Stimulated activated CD8-positive, alpha-beta memory T cell treated with anti-CD3 and anti-CD28 coated beads, Interleukin-15, amount 100 ng/mL, for 1 hour (primary cell): ENCODE measurements at places on chromosomes 6 and 20.

- DNase-seq = no peak
Measured at GRCh38 chr6:31792761-31793171, 2.8 kb downstream of the VARS1 start.

DNA sequence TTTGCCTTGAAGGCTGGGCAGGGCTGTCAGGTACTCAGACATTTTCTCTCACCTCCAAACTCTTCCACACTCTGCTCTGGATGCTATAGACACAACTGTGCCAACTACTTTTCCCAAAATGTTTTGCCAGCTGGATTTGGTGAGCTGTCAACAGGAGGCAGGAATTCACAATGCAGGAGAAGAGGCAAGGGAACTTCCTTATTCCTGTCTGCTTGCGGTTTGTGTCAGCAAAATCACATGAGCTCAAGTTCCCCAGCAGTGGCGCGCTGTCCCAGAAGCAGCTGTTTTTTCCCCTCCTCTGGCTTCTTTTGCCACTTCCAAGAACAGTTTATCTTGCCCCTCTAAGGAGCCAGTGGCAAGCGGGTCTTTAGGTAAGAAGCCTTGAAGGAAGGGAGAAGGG is 608.2 kb downstream of the PRKN start:
- no peak for DNase-seq

DNA sequence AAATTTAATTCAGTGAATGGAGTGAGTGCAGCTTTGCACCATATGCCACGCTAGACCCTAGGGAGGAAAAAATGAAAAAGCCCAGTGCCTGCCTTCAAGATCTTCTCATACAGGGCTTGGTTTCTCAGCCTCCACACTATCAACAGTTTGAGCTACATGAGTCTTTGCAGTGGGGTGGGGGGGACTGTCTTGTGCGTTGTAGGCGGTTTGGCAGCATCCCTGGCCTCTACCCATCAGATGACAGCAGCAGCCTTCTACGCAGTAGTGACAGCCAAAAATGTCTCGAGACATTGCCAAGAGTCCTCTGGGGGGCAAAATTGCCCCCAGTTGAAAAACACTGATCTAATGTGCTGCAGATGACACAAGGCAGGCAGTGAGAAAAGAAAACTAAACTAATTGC is 6.2 kb downstream of the CDH22 start:
- DNase-seq = no peak

DNA sequence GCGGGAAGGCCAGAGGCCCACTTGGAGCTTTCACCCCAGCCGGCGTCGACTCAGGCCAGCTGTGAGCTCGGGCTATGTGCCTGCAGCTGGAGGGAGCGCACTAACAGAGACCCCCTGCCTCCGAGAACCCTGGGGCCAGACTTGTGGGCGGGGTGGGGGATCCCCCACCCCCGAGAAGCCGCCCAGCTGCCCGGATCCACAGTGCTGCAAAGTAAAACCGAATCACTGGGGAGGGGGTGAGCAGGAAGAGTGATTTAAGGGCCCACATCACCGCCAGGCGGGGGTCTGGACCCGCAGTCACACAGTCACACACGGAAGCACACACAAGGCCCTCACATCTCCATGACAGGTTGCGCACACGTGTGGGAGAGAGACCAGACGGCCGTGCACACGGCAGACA is 48.7 kb downstream of the KCNQ2 start:
- DNase-seq = no peak

DNA sequence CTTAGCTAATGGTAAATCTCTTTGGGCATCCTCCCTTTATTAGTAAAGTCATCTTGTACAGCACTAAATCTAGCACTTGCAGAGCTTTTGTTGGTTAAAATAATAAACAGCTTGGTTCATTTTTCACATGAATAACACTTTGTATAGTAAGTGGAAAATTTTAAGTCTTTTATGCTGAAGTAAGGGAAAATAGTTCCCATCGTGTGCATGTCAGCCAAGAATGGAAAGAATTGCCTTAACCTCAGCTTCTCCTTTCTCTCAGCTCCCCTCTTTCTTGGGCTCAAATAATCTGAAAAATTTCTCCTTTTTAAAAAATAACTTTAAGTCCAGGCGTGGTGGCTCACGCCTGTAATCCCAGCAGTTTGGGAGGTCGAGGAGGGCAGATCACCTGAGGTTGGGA is 16.6 kb downstream of the SNRPC start:
- DNase-seq = no peak

- no peak for DNase-seq
Measured at GRCh38 chr20:31605902-31606803, 1.1 kb downstream of the ID1 start.

DNA sequence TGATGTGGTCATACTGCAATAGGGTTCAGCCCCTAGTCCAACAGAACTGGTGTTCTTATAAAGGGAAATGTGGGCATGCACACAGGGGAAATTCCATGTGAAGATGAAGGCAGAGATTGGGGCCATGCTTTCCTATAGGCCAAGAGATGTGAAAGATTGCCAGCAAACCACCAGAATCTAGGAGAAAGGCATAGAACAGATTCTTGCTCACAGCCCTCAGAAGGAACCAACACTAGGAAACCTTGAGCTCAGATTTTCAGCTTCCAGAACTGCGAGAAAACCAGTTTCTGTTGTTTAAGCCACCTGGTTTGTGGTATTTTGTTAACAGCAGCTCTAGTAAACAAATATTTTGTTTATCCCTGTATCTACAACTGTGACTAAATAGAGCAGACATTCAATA is 197.6 kb upstream of the CITED2 start:
- no peak for DNase-seq

DNA sequence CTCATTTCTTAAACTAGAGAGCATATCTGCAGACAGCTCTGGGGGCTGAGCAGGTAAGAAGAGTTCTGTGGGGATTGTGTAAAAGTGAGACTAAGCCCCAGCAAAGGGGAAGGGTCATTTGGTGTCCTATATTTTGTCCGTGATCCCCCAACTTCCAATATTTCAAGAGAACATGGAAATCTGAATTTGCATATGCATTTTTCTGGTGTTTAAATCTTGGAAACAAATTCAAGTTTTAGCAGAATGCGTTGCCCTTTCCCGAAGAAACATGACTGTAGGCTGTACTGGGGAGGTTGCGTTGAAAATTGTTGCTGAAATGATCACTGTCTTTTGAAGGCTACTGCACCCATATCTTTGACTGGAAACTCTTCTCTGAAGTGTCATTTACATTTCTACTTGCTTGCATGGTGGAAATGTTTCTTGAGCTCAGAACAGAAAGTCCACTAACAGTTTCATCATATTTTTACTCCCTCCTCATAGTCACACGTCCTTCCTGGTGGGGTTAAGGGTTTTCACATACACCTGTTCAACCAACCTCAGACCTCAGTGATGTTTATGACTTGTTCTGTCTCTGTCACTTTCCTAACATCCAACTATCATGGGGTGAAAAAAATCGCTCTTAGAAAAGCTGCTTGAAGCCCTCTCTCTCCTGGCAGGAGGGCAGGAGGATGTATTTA is 140.3 kb downstream of the BCAS1 start:
- DNase-seq = no peak

GRCh38 chr6:156620331-156620730 is 156.8 kb upstream of the ARID1B start:
- DNase-seq = no peak

DNA sequence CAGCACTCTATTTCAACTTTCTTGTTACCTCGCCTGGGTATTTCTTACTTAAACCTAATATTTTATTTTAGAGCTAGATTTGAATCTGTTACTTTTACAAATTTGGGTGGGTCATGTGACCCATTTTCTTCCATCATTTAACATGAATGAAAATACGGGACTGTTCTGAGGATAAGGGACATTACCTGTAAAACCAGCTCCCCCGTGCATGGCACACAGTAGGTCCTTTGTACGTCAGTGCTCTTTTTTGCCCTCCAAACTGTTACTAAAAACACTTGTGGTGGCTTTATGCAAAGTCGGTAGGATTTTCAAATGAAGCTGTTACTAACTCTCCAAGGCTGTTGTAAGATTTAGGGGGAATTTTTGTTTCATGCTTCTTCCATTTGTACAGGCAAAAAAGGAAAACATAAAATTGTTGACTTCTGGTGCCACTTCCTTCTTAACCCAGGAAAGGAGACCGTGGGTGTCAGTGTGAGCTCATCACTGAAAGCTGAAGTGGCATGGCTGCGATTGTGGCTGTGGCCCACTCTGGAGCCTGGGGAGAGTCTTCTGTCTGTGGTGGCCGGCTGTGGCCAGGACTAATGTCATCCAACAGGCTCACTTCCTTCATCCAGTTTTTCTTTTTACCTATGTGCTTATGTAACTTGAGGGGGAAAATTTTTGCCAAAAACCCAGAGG is 40.2 kb upstream of the PXDC1 start:
- DNase-seq = no peak

DNA sequence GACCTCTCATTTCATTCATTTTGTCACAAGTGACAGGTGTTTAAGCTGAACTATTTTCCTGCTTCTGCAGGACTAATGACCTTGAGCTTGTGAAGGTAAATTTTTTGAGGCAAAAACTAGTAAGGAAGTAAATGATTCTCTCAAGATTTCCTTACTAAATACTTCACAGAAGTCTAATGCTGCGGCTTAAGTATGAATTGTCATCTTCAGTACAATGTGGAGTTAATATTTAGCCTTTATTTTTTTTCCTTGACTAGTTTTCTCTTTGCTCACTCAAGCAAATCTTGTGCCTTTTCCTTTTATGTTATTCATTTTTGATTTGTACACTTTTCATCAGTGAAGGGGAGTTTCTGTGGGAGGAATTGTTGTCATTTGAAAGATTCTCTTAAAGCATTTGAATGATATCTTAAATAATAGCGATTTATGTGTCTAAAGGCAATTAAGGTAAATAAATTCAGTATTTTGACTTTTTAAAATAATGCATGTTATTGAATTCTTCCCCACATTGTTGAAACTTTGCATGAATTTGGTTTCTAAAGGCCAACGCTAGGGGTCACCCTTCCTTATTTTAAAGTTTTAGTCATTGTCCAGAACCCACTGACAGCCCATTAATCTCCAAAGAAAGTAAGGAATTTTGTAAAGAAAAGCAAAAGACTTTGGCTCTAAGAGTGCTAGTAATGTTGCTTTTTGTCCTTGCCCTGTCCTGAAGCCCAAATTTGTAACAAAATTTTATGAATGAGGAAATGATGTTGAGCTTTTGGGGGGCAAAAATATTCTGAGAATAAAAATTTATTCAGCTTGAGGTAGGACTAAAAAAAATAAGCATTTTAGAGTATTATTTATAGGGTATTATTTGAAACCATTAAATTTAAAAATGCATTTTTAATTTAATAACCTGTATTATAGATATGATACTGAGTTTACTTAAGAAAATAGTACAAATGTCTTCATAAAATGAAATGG is 157.4 kb upstream of the LAMA2 start:
- DNase-seq = no peak

- no peak for DNase-seq
Measured at GRCh38 chr20:45892828-45893500, 1.8 kb downstream of the CTSA start.

DNA sequence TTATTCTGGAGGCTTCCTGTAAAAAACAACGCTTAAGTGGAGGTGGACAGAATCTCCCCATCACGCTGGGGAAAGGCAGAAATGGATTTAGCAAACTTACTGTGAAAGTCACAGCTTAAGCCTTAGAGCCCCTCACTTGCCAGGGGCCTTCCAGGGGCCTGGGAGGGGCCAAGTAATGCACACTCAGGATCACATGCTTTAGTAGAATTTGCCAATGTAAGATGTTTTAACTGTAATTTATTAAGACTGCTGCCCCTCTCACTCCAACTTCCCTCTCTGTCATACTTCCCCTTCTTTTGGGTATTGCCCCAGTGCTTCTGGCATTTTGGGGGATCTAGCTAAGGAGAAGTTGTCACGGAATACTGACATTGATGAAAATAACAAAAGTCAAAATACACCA is 12.6 kb upstream of the ADA start:
- DNase-seq = no peak

- DNase-seq = no peak
Measured at GRCh38 chr6:27693766-27694546, 218.2 kb downstream of the OR2B2 start.

GRCh38 chr6:157323255-157323965 is at the start of gene TMEM242:
Gene TMEM242 (minus strand): TSS chr6:157323519. CDS start chr6:157323499, 20 bp downstream.
- DNase-seq = peak; percentile 82

DNA sequence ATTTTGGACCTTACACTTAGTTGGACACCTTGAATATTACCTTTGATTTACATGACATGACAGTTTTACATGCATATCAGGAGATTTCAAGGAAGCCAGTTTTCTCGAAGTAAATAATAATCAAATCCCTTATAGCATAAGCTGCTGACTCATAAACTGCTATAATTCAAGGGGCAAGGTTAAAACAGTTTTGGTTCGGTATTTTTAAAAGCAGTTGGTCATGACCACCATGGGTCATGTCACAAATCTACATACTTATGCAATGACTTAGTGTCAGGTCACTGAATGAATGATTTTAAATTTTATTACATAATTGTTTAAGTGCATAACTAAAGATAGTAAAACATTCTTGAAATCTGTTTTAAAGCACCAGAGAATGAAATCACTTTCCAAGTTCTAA is 158.0 kb downstream of the DST start:
- DNase-seq = no peak

- DNase-seq = no peak
Measured at GRCh38 chr6:8070718-8071117, 6.5 kb upstream of the BLOC1S5 start.

DNA sequence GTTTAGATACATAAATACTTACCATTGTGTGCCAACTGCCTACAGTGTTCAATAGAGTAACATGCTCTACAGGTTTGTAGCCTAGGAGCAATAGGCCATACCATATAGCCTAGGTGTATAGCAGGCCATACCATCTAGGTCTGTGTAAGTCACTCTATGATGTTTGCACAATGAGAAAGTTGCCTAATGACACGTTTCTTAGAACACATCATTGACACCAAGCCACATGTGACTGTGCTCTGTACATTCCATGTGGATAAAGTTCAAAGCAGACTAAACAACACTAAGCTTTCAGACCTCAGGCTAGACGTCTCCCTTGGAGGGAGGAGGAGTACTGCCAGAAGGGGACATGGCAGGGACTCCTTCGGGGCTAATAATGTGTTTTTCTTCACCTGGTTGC is 93.6 kb downstream of the KIF16B start:
- no peak for DNase-seq

DNA sequence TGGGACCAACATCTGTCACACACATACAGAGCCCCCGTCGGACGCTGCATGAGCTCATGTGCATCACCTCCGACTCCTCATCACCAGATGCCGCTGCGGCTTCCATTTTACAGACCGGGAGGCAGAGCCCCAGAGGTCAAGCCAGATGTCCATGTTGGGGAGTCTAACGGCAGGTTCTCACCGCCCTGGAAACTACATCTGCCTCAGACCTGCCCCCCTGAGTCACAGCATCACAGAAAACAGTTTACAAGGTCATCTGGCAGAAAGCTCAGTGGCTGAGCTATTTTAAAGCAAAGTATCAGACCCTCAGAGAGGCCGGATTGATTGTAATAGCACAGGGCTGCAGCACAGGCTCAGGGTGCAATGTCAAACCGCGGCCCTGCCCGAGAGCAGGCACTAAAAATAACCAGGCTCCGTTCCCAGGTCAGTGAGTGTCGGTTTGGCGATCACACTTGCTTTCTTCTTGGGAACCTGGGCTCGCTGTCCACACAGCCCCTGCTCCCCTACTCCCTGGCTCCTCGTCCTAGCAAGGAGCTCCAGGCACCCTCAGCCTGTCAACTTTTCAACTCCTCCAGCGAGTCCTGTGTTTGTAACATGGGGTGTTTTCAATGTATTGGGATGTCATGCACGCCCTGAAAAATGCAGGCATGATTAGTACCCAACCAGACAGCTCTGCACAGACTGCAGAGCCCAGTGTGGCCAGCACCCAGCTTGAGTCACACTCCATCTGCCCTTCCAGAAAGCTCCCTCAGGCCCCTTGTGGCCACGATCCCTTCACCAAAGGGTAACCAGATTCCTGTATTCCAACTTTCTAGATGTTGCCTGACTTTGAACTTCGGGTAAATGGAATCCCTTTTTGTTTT is 264.5 kb downstream of the CDH4 start:
- DNase-seq = no peak

GRCh38 chr6:149320796-149321195 is 3.3 kb downstream of the TAB2 start:
- no peak for DNase-seq
